Stimulated activated CD4-positive, alpha-beta T cell treated with anti-CD3 and anti-CD28 coated beads, Interleukin-2, amount 100 ng/mL, for 24 hours (primary cell): ENCODE measurements at places on chromosomes 3 and 15.

DNA sequence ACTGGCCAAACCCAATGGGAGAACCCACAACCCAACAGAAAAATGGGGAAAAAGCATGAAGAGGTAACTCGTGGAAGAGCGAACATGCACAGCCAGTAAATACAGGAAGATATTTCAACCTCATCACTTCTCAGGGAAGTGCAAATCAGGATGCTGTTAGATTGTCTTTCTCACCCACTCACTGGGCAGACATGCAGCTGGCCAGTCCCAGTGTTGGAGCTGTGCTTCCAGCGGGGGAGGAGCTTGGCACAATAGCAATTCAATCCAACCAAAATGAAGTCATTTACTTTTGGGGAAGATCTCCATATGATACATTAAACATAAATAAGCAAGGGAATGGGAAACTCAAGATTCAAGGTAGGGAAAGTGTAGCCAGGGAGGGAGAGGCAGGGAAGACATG lies 12.1 kb downstream of the WNT7A start:
- no peak for DNase-seq

GRCh38 chr15:52800828-52801747 lies 11.0 kb upstream of the ONECUT1 start:
- no peak for DNase-seq

GRCh38 chr3:85321892-85322291 lies 363.1 kb downstream of the CADM2 start:
- DNase-seq: no peak

DNA sequence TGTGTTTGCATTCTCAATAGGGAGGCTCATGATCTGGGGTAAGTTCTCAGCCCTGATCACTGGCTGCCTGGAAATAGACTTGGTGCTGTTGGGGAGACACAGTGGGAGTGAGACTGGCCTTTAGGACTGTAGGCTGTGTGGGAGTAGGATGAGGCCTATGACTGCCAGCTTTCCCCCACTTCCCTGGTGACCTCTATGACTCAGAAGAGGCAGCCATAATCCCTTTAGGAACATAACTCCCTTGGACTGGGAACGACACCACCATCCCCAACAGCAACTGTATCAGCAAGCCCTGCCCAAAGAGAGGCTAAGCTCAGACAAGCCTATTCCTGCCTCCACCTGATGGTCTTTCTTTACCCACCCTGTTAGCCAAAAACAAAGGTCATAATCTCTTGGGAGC lies 91.3 kb downstream of the SUCNR1 start:
- DNase-seq: no peak

DNA sequence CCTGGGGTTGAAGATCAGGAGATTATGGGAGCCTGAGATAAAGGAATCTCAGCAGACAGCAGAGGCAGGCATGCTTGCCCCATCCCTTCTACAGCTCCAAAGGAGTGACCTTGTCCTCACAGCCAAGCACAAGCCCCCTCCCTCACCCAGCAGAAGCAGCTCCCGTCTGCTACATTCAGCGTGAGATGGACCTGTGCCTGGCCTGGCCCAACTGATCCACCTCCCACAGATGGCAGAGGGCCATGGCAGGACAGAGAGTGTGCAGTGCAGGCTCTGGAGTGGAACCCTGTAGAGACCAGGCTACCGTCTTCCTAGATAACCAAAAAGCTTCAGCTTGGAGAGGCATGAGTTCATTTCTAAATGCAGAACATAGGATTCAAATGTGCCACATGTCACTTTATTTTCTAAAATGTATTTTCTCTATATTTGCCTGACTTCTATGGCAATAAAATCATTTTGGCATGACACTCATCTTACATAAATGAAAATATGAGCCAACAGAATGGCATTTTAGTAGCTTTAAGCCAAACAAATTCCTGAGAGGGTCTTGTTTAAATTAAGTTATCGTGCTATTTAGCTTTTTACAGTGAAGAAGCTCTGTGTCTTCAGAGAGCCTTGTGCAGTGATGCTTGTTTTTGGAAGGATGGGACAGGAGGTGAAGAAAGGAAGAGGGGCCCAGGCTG lies 43.7 kb downstream of the SLC12A8 start:
- DNase-seq: no peak

DNA sequence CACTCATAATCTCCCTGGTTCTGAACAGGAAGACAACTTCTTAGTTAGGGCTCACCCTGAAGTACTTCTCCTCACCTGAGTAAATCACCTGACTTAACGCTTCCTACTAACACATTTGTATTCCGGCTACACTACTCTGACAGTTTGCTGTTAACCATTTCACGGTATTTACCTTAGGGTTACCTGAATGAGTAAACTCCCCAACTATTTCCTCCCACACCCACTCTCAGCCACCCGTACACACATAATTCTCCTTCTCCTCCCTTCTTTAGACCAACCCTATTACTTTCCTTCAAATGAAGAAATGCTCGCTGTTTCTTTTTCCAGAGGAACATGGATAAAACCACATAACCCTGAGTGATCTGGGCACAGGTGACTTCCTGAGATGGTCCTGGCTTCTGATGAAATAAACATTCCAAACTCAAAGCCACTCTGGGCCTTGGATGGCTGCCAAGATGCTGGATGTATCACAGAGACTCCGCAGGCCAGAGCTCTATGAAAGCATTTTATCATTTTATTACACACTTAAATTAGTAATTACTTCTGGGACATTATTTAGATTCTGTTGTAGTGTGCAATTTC lies 183.6 kb upstream of the ATP11B start:
- DNase-seq: no peak

DNA sequence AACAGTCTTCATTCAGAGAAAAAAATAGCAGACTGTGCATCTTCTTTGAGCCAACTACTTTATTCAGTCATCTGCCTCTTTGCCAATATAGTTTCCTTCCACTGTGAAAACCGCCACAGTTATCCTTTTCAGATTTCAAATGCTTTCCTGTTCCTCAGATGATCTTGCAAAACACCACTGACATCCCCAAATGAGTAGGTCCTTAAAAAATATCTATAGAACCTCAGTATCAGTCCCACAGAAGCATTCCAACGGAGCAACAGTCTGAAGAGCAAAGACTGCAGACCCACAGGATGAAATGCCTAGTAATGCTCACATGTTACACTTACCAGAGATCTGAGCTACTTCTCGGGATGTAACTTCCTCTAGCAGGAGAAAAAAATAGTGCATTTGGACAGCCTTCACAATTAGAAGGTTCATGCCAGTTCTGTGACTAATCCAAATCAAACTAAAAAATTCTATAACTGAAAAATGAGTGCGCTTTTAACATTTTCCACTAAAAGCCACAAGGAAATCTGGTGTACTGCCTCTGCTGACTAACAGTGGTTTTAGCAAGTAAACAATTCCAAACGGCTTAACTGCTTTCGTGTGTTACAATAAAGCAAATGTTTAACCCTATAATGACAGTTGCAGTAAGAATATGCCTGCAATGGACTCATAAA lies at the start of gene ANKRD28:
TSS of gene ANKRD28 (minus strand) at position 338 of the 662 bp plus-strand sequence. CDS start 1,458 bp downstream, outside the sequence.
- DNase-seq: no peak

DNA sequence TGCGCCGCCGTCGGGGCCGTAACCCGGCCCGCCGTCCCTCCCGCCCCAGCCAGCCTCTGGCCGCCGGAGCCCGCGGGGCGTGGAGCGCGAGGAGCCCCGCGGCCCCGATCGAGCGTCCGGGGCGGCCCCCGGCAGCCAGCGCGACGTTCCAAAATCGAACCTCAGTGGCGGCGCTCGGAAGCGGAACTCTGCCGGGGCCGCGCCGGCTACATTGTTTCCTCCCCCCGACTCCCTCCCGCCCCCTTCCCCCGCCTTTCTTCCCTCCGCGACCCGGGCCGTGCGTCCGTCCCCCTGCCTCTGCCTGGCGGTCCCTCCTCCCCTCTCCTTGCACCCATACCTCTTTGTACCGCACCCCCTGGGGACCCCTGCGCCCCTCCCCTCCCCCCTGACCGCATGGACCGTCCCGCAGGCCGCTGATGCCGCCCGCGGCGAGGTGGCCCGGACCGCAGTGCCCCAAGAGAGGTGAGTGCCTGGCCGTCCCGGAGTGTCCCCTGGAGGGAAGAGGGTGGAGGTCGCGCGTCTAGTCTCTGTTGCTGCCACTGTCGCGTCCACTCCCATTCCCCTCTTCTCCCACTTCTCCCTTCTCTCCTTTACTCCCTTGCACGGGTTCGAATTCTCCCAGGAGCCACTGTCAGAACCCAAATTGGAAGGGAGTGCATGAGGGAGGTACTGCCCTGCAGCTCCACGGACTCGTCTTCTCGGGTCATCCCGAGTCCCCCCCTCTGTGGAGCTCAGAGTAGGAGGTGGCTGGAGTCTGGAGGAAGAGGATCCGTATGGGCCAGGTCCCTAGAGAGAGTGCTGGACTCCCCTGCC lies 585 bp downstream of the CSK start:
- DNase-seq: peak; percentile 65

DNA sequence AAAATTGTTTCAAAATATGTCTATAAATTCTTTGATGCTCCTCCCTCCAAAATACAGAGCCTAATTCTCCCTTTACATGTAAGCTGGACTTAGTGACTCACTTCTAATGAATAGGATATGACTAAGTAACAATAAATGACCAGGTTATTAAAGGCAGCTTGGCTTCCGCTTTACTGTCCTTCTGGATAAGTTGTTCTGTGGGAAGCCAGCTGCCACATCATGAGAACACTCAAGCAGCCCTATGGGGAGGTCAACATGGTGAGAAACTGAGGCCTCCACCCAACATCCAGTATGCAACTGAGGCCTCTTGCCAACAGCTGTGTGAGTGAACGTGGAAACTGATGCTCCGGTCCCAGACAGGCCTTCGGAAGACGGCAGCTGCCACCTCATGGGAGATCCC lies 247.3 kb upstream of the CHRM5 start:
- no peak for DNase-seq

GRCh38 chr3:130870423-130870822 lies 23.5 kb upstream of the ATP2C1 start:
- DNase-seq: no peak

GRCh38 chr3:177510693-177511216 lies 313.5 kb upstream of the TBL1XR1 start:
- DNase-seq: no peak

DNA sequence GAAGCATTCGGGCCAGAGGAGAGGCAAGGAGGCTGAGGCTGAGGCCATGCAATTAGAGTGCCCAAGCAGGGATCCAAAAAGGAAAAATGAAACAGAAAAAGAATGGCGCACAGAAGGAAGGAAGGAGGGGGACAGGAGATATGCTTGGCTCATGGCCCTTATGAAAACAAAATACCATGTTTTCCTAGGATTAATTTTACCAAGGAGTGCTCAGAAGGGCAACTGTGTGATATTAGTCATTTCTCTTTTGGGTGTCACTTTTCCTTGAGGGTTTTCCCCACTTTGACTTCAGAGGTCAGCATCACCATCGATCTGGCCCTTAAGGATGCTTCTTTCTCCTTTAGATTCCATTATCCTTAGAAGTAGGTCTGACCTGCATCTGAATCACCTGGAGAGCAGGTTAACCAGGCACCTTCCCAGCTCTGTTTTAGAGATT lies 1.4 kb downstream of the PARP14 start:
- DNase-seq: no peak

DNA sequence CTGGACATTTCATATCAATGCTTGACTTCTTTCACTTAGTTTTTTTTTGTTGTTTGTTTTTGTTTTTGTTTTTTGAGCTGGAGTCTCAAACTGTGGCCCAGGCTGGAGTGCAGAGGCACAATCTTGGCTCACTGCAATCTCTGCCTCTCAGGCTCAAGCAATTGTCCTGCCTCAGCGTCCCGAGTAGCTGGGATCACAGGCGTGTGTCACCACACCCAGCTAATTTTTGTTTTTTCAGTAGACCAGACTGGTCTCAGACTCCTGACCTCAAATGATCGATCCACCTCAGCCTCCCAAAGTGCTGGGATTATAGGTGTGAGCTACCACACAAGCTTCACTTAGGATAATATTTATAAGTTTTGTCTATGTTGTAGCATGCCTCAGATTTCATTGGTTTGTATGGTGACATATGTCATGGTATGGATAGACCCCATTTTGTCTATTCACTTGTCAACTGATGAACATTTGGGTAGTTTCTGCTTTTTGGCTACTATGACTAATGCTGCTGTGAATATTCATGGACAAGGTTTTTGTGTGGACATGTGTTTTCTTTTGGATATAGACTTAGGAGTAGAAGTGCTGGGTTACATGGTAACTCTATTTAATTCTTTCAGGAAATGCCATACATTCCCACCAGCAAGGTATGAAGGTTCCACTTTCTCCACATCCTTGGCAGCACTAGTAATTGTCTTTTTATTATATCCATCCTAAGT lies 6.8 kb upstream of the PRR23E start:
- DNase-seq: no peak

DNA sequence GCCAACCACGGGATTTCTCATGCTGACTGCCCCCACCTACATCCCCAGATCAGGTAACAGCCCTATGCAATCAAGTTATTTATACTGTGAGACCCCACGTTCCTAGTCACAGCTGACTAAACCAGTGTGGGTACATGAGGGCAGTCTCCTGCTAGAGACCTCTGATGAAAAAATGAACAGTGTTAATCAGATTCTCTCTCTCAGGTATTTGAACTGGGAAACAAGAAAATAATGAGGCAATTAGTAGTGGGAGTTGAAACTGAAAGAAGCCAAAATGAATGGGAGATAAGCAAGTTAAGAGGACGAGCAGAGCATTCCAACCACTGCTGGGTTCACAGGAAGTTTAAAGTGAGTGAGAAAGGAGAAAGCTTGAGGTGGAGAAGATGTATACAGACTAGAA lies 98.5 kb upstream of the MYO5C start:
- no peak for DNase-seq

DNA sequence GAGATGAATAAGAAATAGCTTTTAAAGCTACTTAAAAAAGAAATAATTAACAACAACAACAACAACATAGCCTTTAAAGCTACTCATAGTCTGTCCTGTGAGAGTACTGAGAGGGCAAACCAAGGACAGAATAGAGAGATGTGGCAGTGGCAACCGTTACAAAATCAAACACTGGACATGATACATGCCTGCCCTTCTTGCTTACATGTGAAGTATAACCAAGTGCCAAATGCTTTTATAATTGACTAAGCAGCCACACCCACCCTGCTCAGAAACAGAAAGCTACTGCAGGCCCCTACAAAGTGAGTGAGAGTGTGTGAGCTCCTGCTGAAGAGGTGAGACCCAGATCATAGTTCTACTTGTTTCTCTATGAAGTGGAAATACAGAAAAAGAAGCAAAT lies 38.4 kb downstream of the NDUFB4 start:
- no peak for DNase-seq

DNA sequence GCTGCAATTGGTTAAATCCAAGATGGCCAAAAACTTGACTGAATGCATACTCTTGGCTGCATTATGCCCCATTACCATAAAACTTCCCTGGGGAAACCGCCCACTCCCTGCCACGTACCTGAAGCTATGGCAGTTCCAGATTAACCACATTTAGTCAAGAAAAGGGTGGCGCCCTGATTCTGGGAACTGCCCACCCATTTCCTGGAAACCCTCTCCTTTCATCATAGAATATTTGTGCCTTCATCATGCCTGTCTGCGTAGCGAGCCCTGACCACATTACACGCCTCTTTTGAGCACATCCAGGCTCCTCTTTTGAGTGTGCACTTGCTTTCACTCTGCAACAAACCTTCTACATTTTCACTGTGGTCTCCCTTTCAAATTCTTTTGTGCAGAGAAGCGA lies 5.2 kb downstream of the LINS1 start:
- DNase-seq: peak; percentile 92

GRCh38 chr15:79003896-79004295 lies 59.0 kb upstream of the CTSH start:
- DNase-seq: no peak
